Putamen (tissue), 1 donor: ENCODE measurements at places on chromosomes 1 and 21.

- DNase-seq: no peak
These were observed 79.5 kb downstream of the BEND5 start for GRCh38 chr1:48697066-48697707.

DNA sequence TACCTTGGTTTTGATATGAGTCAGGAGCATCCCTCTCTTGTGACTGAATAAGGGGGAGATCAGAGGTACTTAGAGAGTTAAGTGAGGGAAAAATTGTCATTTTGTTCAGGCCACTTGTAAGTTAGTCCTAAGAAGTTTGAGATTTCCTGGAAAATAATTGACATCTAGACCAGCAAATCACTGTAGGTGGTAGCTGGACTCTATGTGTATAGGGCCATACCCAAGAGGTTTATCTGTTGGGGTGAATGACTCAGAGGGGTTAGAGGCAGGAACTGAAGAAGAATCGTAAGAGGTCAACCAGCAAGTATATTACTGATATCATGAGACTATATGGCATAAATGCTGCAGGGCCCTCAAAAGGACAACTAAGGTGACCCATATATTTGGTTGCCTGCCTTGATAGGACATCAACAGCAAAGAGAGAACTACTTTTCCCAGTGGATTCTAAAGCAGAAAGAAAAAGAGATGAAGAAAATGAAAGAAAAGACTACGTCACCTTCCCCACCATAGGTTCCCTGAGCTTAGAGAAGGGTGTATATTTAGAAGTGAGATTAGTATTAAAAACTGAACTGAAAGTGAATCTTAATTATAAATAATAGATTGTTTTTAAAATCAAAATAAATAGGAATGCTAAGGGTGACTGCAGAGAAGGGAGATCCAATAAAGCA, 8.0 kb upstream of the RNPC3 start:
- no peak for DNase-seq

DNA sequence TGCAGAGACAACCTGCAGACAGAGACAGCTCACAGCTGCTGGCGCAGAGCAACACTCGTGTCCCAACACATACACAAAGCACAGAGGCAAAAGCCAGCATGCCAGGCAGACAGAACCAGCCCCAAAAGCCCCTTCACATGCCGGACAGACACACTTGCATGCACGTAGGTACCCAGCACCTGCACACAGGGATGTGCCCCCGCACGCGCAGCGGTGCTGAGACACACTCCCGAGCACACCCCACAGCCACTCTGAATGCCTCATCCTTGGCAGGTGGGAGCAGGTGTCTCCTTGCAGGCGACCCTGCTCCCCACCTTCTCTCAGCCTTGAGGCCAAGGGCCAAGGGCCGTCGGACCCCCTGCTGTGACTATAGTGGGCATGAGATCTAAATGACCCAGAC, 41.2 kb upstream of the ZC3H12A start:
- DNase-seq: no peak

- DNase-seq: no peak
These were observed 103.8 kb downstream of the BRINP3 start for GRCh38 chr1:190373705-190374336.

DNA sequence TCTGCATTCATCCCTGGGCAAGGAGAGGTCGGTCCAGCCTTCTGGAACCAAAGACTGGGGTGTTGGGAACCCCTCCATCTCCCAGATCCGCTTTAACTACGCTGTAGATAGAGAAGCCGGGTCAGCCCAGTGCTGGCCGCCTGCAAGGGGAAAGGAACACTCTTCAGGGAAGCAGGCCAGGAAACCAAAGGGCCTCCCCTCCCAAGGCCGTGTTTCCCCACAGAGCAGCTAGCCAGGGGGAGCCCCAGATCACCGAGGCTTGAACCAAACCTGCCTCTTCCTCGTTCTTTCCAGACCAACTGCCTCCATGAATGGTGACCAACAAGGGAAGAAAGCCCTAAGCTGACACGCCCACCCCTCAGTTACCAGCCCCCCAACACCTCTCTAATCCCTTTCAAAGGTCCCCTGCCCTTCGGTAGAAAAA, 1.2 kb upstream of the CHD5 start:
- DNase-seq: no peak

DNA sequence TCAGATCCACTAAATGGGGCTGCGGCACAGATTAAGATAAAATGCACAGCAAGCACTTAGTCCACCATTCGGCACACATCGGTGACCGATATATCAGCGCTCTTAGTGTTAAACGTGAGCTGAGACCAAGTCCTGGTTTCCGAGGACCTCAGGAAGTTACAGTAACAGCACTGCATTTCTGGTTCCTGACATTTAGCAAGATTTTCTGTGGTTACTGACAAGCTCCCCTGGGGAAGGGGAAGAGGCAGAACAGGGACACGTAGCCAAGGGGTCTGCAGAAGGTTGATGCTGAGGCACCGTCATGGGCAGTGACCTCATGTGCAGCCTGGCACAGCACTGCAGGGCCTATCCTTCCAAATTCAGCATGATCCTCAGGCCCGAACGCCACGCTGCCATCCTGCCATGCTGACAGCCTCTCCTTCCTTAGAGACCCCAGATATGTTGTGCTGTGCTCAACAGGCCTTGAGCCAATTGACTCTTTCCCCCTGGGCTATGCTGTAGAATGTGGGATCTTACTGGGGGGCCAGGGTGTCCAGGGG, 13.4 kb upstream of the PEF1 start:
- no peak for DNase-seq

GRCh38 chr21:35850029-35850428, 210.3 kb downstream of the SETD4 start:
- peak; percentile 1 for DNase-seq

DNA sequence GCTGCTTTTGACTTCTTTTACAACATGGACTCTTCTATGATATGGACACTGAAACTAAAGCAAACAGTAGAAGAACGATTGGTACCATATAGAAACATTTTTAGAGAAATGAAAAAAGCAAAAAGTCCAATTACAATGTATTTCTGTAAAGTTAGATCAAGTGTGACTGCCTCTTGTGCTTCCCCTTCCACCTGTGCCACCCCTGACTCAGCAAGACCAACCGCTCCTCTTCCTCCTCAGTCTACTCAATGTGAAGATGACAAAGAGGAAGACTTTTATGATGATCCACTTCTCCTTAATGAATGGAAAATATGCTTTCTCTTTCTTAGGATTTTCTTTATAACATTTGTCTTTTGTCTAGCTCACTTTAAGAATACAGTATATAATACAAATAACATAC, 66.9 kb downstream of the PHTF1 start:
- DNase-seq: no peak

- DNase-seq: no peak
These were observed 88.9 kb upstream of the TNFSF4 start for GRCh38 chr1:173295995-173296394.

- no peak for DNase-seq
These were observed 38.0 kb downstream of the ADGRL2 start for GRCh38 chr1:81838600-81839218.

DNA sequence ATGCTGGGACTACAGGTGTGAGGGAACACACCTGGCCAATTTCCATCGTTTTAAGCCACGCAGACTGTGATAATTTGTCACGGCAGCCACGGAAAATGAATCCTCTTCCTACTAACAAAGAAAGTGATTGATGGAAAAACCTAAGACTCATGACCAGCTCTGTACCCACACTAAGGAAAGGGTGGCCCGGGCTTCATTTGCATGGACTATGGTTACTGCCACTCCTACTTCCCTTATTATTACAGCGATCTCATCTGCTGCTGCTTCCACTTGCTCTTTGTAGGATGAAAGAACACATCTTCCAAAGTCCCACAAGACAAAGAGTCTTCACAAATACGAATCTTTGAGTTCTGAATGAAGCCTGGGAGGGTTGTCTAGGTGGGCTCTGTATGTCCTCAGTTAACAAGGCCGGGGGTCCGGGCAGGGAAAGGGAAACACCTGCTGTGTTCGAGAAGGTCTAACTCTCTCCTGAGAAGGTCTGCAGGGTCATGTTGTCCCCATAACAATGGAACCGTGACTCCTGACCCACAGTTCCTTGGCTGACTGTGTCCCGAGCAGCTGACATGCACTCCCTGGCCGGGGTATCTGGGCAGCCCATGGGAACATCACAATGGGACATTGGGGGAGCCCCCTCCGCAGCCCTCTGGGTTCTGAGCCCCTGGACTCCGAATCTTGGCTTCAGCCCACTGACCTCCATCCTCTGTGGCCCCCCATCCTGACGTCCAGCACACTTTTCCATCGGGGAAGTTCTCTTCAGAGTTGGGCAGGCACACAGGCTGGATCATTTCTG, 13.3 kb upstream of the TFF1 start:
- DNase-seq: no peak

- DNase-seq: peak; percentile 69
These were observed 21.9 kb upstream of the ID3 start for GRCh38 chr1:23581219-23581618.

- DNase-seq: no peak
These were observed 93.7 kb downstream of the TTC3 start for GRCh38 chr21:37166733-37167132.

GRCh38 chr1:155062702-155063411, 683 bp upstream of the EFNA4 start:
- DNase-seq: no peak

DNA sequence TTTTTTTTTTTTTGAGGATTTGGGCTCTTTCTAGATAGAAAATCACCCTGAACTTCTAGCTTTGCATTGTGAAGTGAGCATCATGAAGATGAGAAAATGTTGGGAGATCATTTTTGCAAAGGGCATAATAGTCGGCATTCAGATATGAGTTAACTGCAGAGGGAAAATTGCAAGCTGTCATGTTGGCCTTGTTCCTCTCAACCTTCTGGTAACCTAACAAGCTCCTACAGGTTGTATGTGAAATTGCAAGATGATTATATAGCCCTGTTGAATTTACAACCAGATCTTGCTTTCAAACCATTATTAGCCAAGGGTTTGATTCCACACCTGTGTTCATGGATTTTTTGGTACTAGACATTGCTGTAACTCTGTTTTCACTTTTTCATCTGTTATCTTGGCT, 2.2 kb downstream of the ELOA start:
- DNase-seq: no peak

- no peak for DNase-seq
These were observed 4.8 kb upstream of the SFN start for GRCh38 chr1:26858160-26858559.

DNA sequence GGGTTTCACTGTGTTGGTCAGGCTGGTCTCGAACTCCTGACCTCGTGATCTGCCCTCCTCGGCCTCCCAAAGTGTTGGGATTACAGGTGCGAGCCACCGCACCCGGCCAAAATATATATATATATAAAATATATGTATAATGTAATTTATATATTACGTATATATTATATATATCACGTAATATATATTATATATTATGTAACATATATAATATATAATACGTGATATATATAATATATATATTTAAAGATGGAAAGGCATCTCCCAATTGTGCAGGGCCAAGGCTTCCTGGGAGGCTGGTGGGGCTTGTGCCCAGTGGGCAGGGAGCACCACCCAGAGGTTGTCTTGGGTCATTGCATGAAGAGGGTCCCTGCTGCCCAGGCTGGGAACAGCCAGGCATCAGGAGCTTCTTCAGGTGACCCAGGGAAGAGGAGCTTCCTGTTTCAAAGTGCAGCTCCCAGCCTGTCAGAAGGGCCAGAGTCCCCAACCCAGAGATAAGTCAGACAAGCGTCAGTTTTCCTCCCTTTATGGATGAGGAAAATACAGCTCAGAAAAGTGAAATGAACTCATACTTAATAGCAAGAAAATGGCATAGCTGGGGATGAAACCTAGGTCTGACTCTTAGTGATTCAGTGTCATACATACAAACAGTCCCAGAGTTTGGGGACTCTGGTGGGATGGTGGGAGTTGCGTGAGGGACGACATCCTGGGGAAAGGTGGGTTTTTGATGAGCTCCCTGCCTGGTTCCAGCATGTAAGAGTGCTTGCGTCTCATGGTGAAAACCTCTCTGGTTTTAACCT, 12.0 kb downstream of the UBE2Q1 start:
- peak; percentile 34 for DNase-seq

DNA sequence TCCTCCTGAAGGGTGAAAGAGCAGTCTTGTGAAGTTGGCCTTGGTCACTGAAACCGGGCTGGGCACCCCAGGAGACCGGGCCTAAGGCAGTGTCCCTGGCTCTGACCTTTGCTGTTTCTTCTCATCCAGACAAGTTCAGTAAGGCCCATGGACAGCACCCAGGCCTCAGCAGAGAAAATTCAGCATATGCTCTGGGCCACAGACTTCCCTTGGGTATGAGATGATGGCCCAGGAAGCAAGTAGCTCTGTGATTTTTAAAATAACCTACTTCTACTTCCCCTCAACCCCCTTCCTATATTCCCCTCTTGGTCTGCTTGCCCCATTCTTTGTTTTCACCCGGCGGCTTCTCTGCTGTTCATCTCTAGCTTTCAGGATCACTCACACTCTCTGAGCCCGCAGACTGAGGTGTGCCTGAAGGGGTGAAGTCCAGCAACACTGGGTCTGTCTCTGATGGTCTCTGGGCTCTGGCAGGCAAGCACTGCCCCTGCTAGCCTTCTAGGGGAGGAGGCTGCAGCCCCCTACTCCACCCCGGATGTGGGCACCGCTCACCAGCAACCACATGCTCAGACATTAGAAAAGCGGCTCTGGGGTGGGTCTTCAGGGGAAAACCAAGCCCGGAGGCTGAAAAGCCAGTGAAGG, 2.9 kb upstream of the GPR25 start:
- DNase-seq: no peak

GRCh38 chr1:214451596-214451995, 99.8 kb downstream of the PTPN14 start:
- DNase-seq: no peak

DNA sequence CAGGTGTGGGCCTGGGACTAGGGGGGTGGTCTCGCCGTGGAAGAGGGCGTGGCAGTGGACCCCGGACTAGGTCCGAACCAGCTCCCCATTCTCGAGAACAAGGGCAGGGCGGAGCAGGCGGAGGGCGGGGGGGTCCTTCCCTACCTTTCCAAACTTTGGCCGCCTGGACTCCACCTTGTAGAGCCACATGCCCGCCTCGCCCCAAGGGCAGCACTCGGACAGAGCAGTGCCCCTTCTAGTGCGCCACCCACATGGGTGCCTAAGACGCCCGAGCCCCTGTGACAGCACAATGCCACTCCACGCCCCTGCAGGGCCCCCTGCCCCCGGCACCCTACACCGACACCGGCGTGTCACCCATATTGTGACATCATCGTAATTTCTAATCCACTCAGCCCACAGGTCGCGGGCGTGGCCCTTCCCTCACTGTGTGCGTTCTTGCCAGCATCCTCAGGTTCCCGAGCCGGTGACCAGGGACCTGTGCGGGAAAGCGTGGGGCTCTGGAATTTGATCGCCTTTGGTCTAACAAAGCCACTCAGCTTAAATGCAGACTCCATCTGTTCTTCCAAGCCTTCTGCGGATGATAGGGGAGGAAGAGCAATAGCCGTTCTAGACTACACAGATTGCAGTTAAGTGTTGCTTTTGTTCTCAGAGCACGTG, 553 bp upstream of the STMN1 start:
- no peak for DNase-seq

GRCh38 chr1:93740601-93741031, 59.0 kb upstream of the BCAR3 start:
- no peak for DNase-seq

GRCh38 chr1:226309398-226310244, 657 bp upstream of the LIN9 start:
- DNase-seq: peak; percentile 3

- no peak for DNase-seq
These were observed 58.9 kb downstream of the SWT1 start for GRCh38 chr1:185215911-185216310.

- DNase-seq: no peak
These were observed 53.9 kb downstream of the GABPA start for GRCh38 chr21:25788677-25789076.

GRCh38 chr21:36745459-36745858, 46.5 kb downstream of the SIM2 start:
- no peak for DNase-seq

- DNase-seq: no peak
These were observed 20.5 kb upstream of the RHBDL2 start for GRCh38 chr1:38962113-38962512.
